ENCODE measurements at places on chromosomes 12 and 14. TPM values are rescaled to one million over a fixed set of nuclear protein-coding genes. Genes with fewer than 3 reads are reported as not detected.

DNA sequence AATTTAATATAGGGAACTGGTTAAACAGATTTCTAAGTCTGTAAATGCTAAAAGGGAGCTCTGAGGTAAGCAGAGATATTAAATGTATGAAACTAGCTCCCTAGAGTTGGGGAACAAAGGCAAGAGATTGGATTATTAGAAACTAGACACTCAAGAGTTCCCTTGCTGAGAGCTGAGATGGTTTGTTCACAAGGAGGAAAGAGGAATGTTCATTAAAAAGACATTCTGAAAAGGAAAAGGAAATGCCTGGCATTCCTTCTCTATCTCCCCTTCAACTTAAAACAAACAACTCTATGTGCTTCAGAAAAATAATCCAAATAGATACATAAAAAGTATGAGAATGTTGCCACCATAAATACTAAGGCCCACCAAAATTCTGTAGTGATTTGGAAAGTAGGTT is 73.7 kb downstream of the GALNT4 start:
- DNase-seq = no peak

The KLRB1 gene
- 0.41 TPM for total RNA-seq

DNA sequence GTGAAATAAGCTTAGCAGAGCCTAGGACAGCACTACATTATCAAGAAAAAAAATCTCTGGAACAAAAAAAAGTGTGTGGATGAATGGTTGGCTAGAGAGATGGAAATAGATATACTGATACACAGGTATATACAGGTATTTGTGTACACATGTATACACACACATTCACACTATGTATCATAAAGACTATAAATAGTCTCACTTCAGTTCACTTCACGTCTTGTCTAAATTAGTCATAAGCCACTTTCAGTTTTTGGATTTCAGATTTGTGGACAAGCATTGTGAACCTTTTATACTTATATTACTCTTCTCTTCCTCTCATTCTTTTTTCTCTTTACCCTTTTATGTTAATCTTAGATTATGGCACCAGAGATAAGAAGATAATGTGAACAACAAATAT is 41.8 kb upstream of the SLC6A15 start:
- DNase-seq = no peak

DNA sequence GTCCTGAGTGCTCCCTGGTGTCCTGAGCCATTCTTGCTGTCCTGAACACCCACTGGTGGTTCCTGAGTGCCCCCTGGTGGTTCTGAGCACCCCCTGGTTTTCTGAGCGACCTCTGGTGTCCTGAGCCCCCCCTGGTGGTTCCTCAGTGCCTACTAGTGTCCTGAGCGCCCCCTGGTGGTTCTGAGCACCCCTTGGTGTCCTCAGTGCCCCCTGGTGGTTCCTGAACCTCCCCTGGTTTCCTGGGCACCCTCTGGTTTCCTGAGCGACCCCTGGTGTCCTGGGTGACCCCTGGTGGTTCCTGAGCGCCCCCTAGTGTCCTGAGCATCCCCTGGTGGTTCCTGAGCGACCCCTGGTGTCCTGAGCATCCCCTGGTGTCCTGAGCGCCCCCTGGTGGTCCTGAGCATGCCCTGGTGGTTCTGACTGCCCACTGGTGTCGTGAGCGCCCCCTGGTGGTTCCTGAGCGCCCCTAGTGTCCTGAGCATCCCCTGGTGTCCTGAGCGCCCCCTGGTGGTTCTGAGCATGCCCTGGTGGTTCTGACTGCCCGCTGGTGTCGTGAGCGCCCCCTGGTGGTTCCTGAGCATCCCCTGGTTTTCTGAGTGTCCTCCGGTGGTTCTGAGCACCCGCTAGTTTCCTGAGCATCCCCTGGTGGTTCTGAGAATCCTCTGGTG is 473.1 kb downstream of the TMEM121 start:
- peak; percentile 1 for DNase-seq

GRCh38 chr14:103633391-103633790 is 4.4 kb downstream of the KLC1 start:
- no peak for DNase-seq

GRCh38 chr14:98564006-98564405 is 708.0 kb downstream of the BCL11B start:
- DNase-seq = no peak

DNA sequence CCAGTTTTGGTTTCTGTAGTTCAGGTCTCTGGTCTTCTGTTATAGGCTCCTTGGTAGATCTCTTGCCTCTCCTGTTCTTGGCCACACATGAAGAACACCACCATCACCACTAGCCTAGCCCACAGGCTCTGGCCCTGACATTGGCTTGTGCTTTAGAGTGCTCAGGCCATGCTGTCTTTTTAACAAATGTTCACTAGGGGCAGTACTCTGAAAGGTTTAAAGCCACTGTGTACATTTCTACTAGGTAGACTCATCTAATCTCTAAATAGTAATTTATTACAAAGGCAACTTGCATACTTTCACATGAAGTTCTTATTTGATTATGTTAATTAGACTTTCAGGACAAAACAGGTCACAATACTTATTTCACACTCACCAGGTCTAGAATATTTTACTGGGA is 38.3 kb downstream of the PDE6H start:
- DNase-seq = no peak

GRCh38 chr12:13362260-13362841 is 165.8 kb downstream of the EMP1 start:
- DNase-seq = peak; percentile 57

The CLEC14A gene
- total RNA-seq = 42.2 TPM

DNA sequence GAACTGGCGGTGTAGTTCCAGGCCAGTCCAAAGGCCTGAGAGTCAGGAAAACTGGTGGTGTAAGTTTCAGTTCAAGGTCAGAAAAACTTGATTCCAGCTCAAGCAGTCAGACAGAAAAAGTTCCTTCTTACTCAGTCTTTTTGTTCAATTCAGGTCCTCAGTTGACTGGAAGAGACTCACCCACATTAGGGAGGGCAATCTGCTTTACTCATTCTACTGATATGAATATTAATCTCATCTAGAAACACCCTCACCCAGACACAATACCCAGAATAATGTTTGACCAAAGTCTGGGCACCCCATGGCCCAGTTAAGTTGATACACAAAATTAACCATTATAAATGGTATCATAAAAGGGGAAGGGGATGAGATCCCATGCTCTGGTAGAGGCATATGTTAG is 50.1 kb upstream of the LTA4H start:
- no peak for DNase-seq

- no peak for DNase-seq
Observed at GRCh38 chr12:40313928-40314327, 89.1 kb downstream of the LRRK2 start.

DNA sequence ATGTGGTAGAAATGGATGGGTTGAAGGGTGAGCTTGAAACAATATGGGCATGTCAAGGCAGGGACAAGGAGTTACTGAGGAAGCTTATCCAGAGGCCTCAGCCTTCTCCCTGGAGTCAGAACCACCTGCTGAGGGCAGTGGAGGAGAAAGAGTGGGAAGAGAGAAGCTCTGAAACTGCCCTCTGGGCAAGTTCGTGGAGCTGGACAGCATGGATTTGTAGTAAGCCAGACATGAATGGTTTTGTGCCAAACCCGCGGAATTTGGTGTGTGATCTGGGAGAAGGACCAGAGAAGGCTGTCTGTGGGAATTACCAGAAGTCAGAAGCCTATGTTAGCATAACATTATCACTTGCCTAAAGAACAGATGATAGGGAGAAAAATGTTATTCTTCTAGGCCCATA is 164.8 kb downstream of the SLC41A2 start:
- no peak for DNase-seq

- no peak for DNase-seq
Observed at GRCh38 chr14:72632727-72633126, 261.2 kb downstream of the DPF3 start.

The KRT6C gene
- total RNA-seq = 19.3 TPM

The GOLGA3 gene
- 91.2 TPM for total RNA-seq

DNA sequence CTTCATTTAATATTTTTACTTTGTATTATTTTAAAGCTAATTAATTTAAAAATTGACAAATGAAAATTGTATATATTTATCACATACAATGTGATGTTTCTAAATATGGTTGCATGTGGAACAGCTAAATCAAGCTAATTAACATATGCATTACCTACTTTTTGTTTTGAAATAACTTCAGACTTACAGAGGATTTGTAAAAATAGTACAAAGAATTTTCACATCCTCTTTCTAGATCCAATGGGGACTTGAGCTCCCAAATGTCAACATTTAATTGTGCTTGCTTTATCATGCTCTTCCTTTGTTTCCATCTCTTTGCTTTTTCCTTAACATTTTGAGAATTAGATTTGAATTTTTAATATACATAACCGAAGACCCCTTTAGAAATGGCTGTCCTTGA is 6.6 kb downstream of the DCD start:
- no peak for DNase-seq

The GPR84 gene
- total RNA-seq = not detected

The SIRT4 gene
- 5.0 TPM for total RNA-seq

The FGF6 gene
- total RNA-seq = 50.7 TPM

DNA sequence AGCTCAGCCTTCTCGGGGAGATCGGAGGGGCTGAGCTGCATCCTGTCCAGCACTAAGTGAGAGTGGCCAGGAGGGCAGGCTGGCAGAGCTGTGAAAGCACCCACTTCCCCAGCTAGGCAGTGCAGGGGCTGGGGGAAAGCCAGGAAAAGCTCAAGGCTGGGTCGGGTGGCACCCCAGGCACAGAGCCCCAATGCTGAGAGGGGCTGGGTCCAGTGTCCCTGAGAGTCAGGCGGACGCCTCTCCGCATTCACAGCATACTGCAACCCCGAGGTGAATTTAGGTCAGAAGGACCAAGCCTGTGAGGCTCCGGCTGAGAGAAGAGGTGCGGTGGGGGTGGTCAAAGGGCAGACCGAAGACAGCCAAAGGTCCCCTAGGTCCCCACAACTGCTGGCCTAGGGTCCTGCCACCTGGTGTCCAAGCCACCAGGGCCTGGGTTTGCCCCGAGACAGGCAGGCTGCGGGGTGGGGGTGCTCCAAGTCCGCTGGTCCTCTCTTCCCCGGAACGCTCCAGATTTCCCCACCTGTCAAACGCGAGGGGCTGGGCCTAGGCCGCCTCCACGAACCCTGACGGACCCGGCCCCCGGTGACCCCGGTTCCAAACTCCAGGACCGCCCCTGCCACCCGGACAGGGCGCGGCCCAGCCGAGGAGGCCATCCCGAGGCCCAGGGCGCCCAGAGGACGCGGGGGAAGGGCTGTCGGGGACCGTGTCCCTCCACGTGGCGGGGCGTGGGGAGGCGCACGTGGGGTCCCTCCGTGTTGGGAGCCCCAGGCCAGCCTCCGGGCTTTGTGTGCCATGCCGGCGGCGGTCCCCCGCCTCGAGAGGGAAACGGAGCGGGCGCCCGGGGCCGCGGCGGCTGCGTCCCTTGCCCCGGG is 527 bp downstream of the CAMKK2 start:
- DNase-seq = peak; percentile 24

- DNase-seq = no peak
Observed at GRCh38 chr12:60947533-60947932, 1312.7 kb upstream of the USP15 start.

The LRTM2 gene
- total RNA-seq = not detected

GRCh38 chr14:73909681-73910080 is 23.0 kb downstream of the ZNF410 start:
- no peak for DNase-seq

The OAS1 gene
- 7.8 TPM for total RNA-seq

The LTB4R gene
- 8.8 TPM for total RNA-seq

DNA sequence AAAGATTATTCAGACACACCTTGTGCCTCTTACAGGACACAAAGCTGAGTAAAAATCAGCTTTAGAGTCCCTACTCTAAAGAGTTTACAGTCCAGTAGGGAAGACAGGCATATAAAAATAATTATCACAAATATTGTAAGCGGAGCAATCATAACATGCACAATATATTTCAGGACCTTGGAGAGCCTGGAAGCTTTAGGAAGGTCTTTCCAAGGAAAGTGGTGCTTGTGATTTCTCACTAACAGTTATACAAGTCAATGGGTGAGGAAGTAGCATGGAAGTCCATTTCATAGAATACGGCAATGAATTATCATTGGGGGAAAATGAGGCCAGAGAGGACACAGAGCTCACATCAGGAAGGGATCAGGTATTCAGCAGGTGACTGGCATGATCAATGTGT is 268.3 kb downstream of the C12orf50 start:
- peak; percentile 9 for DNase-seq

DNA sequence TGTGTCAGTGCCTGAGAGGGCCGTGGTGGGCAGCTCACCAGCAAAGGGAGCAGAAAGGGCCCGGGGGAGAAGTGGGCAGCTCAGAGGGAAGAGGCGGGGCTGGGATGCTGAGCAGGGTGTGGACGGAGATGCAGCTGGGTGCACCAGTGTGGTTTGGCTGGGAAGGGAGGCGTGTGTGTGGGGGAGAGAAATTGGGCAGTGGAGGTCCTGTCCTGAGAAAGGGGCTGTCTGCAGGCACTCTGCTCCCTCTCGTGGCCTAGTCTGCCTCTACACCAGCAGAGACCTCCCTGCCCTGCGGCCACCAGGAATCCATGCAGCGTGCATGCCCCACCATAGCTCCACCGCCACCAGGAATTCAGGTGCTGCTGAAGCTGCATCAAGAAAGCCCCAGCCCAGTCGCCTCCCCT is 6.4 kb downstream of the TMEM121 start:
- peak; percentile 25 for DNase-seq

DNA sequence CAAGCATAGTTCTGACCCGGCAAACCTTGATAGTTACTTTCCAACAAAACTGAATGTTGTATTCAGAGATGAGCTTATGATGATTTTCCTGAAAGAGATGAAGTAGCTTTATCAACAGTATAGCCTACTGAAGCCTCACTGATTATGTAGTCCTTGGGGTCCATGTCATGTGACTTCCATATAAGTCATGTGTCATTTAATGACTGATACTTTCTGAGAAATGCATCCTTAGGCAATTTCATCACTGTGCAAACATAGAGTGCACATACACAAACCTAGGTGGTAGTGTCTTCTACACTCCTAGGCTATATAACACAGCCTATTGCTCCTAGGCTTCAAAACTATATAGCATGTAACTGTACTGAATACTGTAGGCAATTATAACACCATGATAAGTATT is 28.5 kb upstream of the TUBA1C start:
- no peak for DNase-seq

The NANOG gene
- not detected for total RNA-seq

- DNase-seq = no peak
Observed at GRCh38 chr12:53102883-53103807, at the start of gene SOAT2. SOAT2 (plus strand) TSS chr12:53103486; CDS start chr12:53103578, 92 bp downstream.

GRCh38 chr12:49195736-49196135 is 6.9 kb upstream of the TUBA1A start:
- DNase-seq = no peak

DNA sequence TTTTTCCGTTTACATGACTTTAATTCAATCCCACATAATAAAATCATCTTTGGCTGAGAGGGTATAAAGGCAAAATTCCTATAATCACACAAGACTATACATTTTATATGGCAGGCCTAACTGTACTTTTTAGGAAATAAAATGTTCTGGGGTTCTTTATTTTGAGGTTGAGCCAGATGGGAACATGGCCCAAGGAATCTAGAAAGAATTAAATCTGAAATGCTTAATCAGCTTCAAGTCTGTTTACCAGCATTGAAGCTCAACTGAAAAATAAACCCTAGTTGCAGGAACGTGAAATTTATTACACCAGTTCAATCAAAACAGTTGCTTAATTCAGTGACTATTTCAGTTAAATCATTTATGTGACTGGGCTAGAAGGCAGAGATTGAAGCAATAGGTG is 191.0 kb upstream of the BTG1 start:
- no peak for DNase-seq
